Stimulated activated CD4-positive, alpha-beta T cell treated with anti-CD3 and anti-CD28 coated beads, Interleukin-1b, Interleukin-23, amount 100 ng/mL, for 1 hour (primary cell): ENCODE measurements at places on chromosomes 1 and 21.

GRCh38 chr1:60894130-60894529 lies 188.2 kb upstream of the NFIA start:
- DNase-seq, result no peak

DNA sequence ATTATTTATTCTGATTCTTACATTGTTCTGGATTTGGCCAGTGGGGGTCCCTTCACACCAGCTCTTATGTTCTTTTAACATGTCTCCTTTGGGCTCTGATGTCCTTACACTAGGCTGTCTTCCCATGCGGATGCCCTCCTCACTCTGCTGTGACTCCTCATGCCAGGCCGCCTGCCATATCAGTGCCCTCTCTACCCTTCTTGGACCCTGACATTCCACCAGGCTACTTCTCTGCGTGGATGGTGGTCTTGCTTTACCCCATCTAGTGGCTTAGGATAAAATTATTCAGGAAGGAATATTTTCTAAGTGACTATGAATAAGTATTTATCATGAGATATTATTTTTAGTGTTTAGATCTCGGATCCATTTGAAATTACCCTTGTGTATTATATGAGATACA lies 21.2 kb downstream of the ATF6 start:
- no peak for DNase-seq

GRCh38 chr1:234933475-234933874 lies 195.2 kb downstream of the TOMM20 start:
- DNase-seq, result no peak

- DNase-seq, result no peak
Measured at GRCh38 chr1:10958614-10959013, 53.8 kb upstream of the TARDBP start.

DNA sequence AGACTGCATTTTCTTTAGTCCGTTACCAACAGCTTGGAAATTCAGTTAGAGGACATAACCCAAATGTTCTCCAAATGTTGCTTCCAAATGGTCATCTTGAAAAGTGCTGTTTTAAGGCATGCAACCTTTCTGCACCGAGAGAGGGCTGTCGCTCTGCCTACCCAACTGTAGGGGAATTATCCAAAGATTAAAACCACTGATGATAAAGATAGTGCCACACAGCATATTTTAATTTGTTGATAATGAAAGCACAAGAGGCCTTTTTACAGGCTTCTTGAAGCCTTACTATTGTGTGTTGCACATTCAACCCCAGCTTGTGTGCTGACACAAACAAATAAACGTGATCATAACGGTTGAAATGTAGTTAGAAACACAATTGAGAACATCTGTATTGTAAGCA lies 121.5 kb downstream of the LMO4 start:
- no peak for DNase-seq

GRCh38 chr1:92291372-92291999 lies 7.3 kb downstream of the GLMN start:
- DNase-seq, result no peak

- no peak for DNase-seq
Measured at GRCh38 chr1:245663841-245664240, 509.1 kb downstream of the KIF26B start.
